ENCODE measurements at places on chromosomes 11 and 22.

GRCh38 chr22:29948385-29948769 lies 65.4 kb downstream of the MTMR3 start:
- no peak for DNase-seq

GRCh38 chr22:35648066-35649025 lies at the start of gene APOL6:
TSS of gene APOL6 (plus strand) at chr22:35648446. CDS start at chr22:35656426, 7,980 bp downstream.
- peak; percentile 51 for DNase-seq

GRCh38 chr11:64499261-64500004 lies 91.6 kb upstream of the SLC22A12 start:
- DNase-seq = no peak

- no peak for DNase-seq
Observed at GRCh38 chr11:11171854-11172253, 181.2 kb downstream of the CSNK2A3 start.

DNA sequence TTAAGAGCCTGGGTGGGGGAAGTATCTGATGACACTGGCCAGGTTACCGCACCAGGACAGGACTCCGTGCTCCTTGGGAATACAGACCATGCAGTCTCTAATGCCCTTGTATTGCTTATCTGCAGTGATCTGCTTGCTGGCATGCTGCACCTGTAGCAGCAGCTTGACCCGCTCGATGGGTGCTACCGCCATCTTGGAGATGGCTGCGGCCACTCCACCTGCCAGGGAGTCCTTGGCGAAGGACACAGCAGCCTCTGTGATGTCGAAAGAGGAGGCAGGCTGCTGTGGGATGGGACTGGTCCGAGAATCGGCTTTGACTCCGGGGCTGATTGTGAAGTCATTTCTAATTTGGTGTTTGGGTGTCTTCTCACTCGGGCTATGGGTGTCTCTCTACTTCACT lies 3.1 kb downstream of the WBP2NL start:
- no peak for DNase-seq

- DNase-seq = no peak
Observed at GRCh38 chr11:10044618-10045017, 249.4 kb downstream of the SBF2 start.

- no peak for DNase-seq
Observed at GRCh38 chr11:105005451-105005845, 17.5 kb downstream of the CASP5 start.

DNA sequence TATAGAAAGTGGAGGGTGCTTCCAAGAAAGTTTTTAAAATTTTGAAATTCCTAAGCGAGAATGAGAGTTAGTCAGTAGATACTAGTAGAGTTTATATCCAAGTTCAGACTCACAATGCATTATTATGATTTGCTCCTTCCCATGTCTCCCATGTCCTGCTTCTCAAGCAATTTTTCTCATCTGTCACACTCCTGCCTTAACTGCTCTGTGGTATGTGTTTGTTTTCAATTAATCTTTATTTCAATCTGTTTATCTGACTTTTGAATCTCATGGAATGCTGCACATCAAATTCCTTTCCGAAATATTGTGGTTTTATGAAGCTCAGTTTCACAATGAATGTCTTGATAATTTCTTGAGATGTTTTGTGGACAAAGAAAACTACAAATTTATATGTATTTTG lies 18.1 kb downstream of the THY1 start:
- no peak for DNase-seq

- DNase-seq = no peak
Observed at GRCh38 chr22:31881200-31881599, 63.1 kb upstream of the YWHAH start.

DNA sequence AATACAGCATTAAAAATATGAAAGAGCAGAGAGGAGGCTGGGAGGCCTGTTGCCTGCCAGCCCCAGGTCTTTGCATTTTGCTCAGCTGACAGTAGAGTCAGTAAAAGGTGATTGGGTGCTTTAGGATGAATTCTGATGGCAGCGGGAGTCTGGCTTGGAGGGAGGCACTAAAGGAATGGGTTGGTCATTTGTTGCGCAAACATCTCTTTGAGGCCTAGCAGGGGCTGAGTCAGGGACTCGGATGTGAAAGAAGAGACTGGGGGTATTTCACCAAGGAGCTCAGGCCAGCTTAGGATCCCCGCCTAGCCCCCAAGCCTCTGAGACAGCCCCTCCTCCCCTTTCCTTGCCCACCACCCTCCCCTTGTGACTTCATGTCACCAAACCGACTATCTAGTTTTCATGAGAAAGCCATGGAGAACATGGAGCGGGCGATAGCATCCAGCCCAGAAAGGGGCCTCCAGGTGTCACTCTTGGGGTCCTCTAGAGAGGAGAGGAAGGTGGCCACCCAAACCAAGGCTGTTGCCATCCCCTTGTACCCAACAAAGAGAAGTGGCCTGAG lies 9.7 kb downstream of the DGKZ start:
- DNase-seq = no peak

DNA sequence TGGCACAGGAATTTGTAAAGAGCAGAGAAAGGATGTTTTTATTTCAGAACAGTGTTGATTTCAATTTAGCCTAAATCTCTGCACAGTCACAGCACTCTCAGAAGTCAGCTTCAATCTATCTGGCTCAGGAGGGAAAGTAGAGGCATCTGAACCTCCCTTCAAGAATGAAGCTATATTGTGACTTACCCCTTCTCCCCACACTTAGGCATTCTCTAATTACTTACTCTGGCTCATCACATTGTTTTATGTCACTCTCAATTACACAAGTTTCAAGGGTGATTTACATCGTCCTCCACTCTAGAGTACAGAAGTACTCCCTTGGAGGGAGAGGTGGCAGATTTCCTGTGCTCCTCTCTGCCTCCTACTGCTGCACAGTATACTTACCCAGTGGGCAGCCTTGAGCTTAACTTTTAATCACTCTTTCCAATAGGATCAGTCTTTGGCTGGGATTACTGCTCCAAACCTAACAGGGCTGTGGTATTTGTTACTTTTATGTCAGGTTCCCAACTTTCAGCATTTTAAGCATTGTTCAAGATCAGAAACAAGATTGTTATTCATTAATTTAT lies 211.4 kb downstream of the AASDHPPT start:
- no peak for DNase-seq

- DNase-seq = no peak
Observed at GRCh38 chr22:43996981-43997265, 27.2 kb upstream of the PARVB start.

- no peak for DNase-seq
Observed at GRCh38 chr22:42000466-42000865, 1.9 kb downstream of the WBP2NL start.

GRCh38 chr22:46815132-46815531 lies 52.7 kb downstream of the TBC1D22A start:
- DNase-seq = no peak

DNA sequence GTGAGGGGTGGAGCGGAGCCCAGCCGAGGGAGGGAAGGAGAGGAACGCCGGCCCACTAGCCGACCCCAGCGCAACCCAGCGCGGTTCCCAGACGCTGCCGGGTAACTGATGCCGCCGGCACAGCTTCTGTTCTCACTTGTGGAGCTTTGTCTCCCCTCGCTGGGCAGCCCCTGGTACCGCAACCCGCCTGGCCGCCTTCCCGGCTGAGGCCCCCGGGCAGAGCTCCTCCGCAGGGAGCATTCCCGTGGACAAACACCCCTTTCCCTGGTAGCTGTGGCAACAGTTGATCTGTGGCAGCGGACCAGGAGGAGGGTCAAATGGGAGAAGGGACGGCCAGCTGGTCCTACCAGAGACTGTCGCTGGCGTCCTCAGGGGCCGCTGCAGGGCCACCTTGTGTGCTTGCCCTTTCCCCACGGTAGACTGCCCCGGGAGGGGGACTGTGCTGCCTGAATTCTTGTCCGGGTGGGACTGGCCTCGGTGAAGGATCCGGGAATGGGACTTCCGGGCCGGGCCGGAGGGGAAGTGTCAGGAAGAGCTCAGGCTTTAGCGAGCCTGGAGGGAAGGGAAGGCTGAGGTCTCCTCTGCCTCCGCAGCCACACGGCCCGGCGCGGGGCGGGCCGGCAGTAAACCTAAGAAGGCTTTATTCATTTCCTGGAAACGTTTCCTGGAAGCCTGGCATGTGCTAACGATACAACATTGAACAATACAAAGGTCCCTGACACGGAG lies 468.0 kb downstream of the OPCML start:
- DNase-seq = no peak

DNA sequence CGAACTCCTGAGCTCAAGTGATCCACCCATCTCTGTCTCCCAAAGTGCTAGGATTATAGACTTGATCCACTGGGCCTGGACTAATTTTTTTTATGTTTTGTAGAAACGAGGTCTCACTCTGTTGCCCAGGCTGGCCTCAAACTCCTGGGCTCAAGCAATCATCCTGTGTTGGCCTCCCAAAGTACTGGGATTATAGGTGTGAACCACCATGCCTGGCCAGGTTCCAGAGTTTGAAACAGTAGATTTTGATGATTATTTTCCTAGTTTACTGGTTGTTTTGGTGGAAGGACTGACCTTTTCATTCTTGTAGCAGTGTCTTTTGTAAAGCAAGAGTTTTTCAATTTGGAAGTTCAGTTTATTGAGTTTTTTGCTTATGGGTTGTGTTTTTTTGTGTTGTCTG lies 15.0 kb downstream of the CABIN1 start:
- DNase-seq = no peak

DNA sequence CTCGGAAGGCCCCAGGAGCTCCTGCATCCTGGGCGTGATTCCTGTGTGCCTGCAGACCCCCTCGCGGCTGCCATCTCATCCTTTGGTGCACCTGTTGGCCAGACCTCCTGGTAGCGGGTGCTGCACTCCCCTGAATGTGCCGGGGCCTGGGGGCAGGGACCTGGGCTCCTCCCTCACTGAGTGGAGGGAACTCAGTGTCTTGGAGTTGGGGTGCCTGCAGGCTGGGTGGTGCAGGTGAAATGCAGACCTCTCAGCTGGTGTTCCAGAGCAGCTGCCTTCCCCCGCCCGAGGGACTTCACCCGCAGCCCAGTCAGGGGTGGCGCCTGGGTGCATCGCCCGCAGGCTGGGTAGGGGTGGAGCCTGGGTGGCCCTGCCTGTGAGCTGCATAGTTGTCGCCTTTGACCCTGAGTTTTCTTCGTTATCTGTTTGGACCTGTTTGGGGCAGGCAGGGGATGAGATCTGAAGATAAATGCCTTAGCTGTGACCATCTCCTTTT lies 31.4 kb downstream of the LRP5 start:
- no peak for DNase-seq

- DNase-seq = no peak
Observed at GRCh38 chr11:68215524-68216170, 2.6 kb upstream of the KMT5B start.

DNA sequence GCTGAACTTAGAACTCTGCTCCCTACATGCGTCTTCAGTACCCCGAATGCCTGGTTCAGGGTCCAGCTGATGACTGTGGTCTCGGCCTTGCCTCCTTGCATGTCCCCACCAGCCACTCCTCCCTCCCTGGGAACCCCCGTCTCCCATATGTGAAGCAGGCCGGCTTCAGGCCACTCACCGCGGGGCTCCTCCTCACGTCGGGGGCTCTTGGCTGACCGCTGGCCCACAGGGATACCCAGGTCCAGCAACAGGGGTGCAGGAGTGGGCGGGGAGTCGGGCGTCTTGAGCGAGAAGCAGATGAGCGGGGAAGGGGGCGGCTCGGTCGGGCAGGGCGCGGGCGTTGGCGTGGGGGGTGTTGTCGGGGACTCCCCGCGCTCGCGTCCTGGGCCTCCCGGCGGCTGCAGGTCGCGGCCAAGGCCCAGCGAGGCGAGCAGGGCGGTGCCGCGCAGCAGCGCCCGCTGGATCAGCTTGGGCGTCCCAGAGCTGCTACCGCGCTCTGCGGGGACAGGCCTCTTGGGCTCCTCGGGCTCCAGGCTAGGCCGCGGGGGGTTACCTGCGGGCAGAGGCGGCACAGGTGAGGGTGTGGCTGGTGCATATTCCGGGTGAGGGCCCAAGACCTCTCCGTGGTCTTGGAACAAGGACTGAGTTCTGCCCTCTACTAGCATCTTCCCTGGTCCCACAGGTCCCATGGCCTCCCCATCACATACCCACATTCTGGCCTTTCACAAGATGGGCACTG lies 3.8 kb upstream of the KCNK7 start:
- no peak for DNase-seq

- no peak for DNase-seq
Observed at GRCh38 chr11:88324562-88325345, 12.8 kb downstream of the CTSC start.

- peak; percentile 97 for DNase-seq
Observed at GRCh38 chr11:13276832-13277767, 490 bp upstream of the BMAL1 start.

DNA sequence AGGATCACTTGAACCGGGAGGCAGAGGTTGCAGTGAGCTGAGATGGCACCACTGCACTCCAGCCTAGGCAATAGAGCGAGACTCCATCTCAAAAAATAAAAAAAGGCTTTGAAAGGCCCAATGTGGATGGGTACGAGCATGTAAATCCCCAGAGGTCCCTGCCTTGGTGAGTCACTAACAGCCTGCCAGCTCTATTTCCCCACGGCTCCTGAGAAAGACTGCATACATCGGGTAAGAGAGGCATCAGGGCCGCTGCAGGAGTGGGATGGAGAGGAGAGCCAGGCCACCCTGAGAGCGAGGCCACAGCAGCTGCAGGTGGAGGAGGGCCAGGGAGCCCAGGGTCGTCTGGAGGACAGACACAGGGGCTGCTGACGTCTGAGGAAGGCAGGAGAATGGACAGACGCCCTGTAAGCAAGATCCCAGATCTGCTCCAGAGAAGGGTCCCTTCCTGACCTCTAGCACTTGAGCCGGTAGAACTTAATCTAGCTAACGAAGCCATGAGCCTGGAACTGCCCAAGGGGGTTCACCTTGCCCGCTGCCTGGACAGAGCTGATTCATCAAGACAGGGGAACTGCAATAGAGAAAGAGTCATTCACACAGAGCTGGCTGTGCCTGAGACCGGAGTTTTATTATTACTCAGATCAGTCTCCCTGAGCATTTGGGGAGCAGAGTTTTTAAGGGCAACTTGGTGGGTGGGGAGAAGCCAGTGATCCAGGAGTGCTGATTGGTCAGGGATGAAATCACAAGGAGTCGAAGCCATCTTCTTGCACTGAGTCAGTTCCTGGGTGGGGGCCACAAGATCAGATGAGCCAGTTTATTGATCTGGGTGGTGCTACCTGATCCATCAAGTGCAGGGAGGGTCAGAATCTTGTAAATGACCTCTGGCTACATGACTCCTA lies 5.1 kb upstream of the KRTAP5-9 start:
- DNase-seq = no peak

- DNase-seq = no peak
Observed at GRCh38 chr22:49598338-49598737, 229.3 kb downstream of the BRD1 start.

DNA sequence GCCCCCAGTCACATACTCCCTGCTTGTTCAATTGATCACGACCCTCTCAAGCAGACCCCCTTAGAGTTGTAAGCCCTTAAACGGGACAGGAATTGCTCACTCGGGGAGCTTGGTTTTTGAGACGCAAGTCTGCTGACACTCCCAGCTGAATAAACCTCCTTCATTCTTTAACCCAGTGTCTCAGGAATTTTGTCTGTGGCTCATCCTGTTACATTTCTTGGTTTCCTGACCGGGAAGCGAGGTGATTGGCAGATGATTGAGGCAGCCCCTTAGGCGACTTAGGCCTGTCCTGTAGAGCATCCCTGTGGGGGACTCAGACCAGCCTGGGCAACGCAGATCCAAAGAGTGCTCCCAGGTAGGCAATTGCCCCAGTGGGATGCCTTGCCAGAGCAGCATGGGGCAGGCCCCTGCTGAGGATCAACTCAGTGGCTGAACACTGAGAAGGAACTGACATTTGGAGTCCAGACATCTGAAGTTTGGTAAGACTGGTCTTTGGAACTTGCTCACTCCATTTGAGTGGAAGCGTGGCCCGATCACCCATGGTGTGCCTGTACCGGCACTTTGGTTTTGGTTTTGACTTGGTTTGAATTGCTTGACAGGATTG lies 51.5 kb downstream of the NEU3 start:
- DNase-seq = no peak

GRCh38 chr11:125701858-125702621 lies 21.4 kb upstream of the ACRV1 start:
- DNase-seq = no peak
